Activated CD8-positive, alpha-beta memory T cell treated with anti-CD3 and anti-CD28 coated beads for 1 hour (primary cell): ENCODE measurements at places on chromosomes 2 and 18.

- DNase-seq: no peak
Measured at GRCh38 chr2:235661167-235661937, 167.5 kb downstream of the AGAP1 start.

GRCh38 chr18:11992096-11992790 is 10.9 kb downstream of the IMPA2 start:
- no peak for DNase-seq

GRCh38 chr2:106269591-106270291 is 75.6 kb upstream of the UXS1 start:
- DNase-seq: no peak

GRCh38 chr18:38305961-38306360 is 740.4 kb upstream of the CELF4 start:
- no peak for DNase-seq

DNA sequence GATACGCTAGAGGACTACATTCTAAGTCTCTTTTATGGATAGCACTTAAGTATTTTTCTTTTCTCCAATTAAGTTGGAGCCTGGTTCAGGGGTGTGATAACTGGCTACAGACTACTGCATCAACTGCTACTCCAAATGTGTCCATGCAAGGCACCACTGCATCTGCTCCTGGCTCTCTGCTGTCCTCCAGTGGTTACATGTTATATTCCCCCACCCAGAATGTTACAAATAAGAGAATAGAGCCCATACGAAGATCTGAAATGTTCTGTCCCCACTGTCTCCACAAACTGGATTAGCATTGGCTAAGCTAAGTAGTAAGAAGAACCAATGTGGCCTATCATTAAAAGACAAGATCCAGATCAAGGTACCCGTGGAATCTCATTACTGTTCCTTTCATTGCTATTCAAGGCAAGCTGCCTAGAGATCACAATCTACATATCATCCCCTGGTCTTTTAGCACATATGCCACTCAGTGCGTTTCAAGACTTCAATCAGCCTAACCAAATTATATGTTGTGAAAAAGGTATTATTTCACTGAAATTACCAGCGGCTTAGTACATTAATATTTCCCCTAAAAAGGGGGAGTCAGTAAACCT is 308.3 kb upstream of the SLC8A1 start:
- no peak for DNase-seq

- DNase-seq: no peak
Measured at GRCh38 chr2:207871506-207871905, 101.8 kb upstream of the FZD5 start.

DNA sequence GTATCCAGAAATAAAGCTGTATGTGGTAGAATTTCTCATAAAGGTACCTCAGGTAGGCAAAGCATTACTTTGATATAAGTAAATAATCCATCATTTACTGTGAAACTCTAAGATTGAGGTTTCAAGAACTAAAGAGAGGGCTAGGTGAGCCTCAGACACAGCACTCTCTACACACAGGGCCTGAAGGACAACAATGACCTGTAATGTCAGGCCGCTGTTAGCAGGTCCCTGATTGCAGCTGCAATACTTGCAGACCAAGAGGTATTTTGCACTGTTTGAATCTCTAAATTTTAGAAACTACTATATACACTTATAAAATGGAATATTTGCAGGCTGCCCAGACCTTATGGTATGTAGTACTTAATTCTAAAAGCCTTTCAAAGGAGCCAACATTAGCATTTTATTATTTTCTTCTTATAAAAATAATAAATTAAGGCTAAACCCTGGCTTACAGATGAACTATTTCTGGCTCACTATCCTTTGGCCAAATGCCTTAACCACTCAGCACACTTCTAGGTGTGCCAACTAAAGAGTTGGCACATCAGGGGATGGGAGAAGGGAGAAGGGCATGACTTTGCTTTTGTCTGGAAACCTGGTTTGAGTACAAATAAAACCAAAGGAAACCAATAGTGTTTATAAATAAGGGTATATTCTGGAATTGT is 66.7 kb upstream of the SLC39A10 start:
- DNase-seq: no peak
